ENCODE measurements at places on chromosomes 12 and 14. TPM values are rescaled to one million over a fixed set of nuclear protein-coding genes. Genes with fewer than 3 reads are reported as not detected.

BCL11B gene
- 42.0 TPM for total RNA-seq

ANKRD13A gene
- total RNA-seq, result 38.1 TPM

OASL gene
- 4.0 TPM for total RNA-seq

DNA sequence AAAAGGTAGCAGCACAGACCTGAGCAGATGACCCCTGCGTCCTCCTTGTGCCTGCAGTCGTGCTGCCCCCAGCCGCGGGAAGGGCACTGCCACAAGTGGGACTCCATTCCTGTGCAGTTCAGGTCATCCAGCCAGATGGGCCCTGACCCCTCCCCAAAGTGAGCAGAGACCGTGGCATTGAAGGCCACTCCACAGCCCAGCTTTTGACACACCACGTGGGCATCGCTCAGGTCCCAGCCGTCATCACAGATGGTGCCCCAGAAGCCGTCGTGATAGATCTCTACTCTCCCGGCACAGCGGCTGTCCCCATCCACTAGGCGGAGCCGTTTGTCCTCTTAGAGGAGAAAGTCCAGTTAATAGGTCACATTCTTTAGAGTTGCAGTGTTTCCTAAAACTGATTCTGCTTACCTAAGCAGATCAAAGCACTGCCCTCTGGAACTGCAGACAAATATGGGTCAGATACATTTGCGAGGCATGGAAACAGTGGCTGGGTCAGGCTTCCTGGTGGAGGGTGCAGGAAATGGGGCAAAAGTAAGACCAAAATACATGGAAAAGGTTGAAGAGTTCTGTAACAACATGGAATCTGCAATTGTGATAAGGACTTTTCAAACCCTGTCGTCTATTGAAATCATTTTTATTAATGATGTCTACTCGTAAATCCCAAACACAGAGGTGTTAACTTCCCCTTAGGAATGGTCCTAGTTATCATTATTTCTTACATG lies 69.4 kb downstream of the CD163L1 start:
- no peaks in the 10 kb centered on the region for H3K36me3 ChIP-seq
- no peaks in the 10 kb centered on the region for H3K4me1 ChIP-seq
- no peaks in the 10 kb centered on the region for H3K27me3 ChIP-seq
- no peak overlapping the region for H3K4me3 ChIP-seq
- no peak overlapping the region for H3K27ac ChIP-seq
- no peak for DNase-seq

DNA sequence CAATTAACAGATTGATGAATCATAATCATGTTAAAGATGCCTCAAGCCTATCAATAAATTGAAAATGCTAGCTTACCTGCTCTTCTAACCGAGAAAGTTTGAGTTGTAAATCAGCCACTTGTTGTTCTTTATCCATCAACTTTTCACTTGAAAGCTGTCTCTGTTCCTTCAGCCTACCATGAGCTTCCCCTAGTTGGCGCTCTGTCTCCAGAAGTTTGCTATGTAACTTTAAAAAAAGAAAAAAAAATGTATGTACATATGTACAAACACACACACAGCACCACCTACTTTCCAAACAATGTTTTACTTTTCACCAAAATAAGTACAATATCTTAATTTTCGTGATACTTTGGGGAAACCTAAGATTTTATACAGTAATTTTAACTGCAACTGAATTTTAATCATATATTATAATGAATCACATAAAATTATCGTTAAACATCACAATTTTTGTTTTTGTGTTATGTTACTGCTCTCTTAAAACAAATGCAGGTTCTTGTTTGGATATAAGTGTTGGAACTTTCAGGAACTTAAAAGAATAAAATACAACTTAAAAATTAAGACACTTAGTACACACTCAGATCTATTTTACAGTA lies 101.2 kb downstream of the EEA1 start:
- peaks cover 10% of the 10 kb centered on the region for H3K36me3 ChIP-seq
- no peaks in the 10 kb centered on the region for H3K4me1 ChIP-seq
- DNase-seq, result no peak
- no peak overlapping the region for H3K4me3 ChIP-seq

GRCh38 chr14:54698966-54699530 lies 132.1 kb downstream of the SAMD4A start:
- no peak overlapping the region for H3K4me3 ChIP-seq
- H3K4me1 ChIP-seq, result no peaks in the 10 kb centered on the region
- H3K27me3 ChIP-seq, result no peaks in the 10 kb centered on the region

DNA sequence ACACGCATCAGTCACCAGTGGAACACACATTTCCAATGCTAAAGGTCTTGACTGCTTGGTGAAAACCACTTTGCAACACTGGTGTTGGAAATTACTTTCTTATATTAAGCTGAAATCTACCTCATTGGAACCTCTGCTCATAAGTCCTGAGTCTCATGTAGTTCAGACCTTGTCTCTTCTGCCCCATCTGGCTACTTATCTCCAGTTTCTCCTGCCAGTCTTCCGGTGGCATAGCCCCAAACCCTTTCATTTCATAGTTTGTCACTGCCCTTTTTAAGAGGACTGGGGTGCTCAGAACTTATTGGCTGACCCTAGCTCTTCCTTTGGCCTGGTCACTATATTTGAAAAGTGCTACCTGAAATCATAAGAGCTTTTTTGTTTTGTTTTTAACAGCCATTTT lies 43.7 kb downstream of the HELB start:
- H3K27ac ChIP-seq, result no peak overlapping the region
- H3K4me1 ChIP-seq, result peaks cover 6% of the 10 kb centered on the region

- no peaks in the 10 kb centered on the region for H3K27me3 ChIP-seq
- H3K4me1 ChIP-seq, result no peaks in the 10 kb centered on the region
- no peak overlapping the region for H3K4me3 ChIP-seq
- H3K36me3 ChIP-seq, result no peaks in the 10 kb centered on the region
Observed at GRCh38 chr14:66918527-66918926, 270.7 kb upstream of the GARIN2 start.

GRCh38 chr12:19480459-19480858 lies 41.2 kb downstream of the AEBP2 start:
- H3K27ac ChIP-seq, result no peak overlapping the region
- H3K36me3 ChIP-seq, result no peaks in the 10 kb centered on the region
- H3K4me3 ChIP-seq, result no peak overlapping the region
- peaks cover 29% of the 10 kb centered on the region for H3K4me1 ChIP-seq

GRCh38 chr12:94286583-94287244 lies 138.3 kb downstream of the PLXNC1 start:
- peaks cover 9% of the 10 kb centered on the region for H3K36me3 ChIP-seq
- no peaks in the 10 kb centered on the region for H3K27me3 ChIP-seq
- peaks cover 21% of the 10 kb centered on the region for H3K4me1 ChIP-seq
- H3K27ac ChIP-seq, result no peak overlapping the region
- no peak for DNase-seq
- H3K4me3 ChIP-seq, result no peak overlapping the region

DNA sequence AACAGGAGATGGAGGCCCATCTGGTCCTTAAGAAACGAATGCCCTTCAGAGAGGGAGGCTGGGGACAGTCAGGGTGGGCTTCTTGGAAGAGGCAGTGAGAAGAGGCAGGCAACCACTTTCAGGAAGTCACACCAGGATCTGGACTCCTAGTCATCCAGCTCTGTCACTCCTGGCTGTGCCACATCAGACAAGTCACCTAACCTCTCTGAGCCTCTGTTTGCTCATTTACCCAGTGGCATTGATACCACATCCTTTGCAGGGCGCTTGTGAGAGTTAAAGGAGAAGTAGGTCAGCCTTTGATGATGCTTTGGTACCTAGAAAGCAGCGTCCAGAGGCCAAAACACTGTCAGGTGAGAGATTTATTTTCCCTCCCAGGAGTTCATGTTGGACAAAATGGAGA lies 11.1 kb downstream of the CCDC197 start:
- no peak overlapping the region for H3K27ac ChIP-seq
- DNase-seq, result peak; percentile 9
- H3K4me3 ChIP-seq, result no peak overlapping the region

DNA sequence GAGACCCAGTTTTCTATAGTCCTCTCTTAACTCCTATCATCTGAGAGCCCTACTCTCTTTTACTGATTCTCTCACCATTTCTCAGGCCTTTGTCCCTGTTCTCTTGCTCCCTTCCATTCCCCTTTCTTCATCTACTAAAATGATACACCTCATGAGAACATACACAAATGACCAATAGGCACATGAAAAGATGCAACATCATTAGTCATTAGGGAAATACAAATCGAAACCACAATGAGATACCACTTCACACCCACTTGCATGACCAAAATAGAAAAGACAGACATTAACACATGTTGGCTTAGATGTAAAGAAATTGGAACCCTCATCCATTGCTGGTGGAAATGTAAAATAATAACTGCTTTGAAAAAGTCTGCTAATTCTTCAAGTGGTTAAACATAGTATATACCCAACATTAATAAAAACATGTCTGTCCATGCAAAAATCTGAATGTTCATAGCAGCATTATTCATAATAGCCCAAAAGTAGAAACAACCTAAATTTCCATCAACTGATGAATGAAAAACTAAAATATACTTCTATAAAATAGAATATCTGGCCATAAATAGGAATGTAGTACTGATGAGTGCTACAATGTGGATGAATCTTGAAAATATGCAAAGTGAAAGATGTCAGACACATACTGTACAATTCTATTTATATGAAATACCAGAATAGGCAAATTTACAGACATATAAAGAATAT lies 66.0 kb downstream of the DENND5B start:
- DNase-seq, result no peak
- no peaks in the 10 kb centered on the region for H3K4me1 ChIP-seq
- no peak overlapping the region for H3K4me3 ChIP-seq
- H3K27me3 ChIP-seq, result no peaks in the 10 kb centered on the region
- H3K27ac ChIP-seq, result no peak overlapping the region
- H3K36me3 ChIP-seq, result no peaks in the 10 kb centered on the region

DNA sequence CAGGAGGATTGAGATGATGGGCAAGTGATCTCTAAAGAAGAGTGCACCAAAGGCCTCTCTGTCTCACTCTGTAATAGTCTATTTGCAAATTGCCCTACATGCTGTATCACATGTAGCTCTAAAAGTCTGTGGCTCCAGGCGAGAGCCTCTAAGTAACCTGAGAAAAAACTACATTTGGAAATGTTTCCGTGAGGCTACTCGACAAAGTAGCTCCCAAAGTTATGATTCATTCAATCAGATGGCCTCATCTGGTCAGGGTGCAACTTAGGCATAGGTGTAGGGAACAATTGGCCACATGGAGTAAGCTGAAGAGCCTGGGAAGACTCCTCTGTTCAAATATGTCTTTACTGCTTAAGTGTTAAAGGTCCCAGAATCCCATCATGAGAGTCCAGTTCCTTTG lies 155.4 kb upstream of the PLEKHG7 start:
- no peak overlapping the region for H3K27ac ChIP-seq
- no peaks in the 10 kb centered on the region for H3K4me1 ChIP-seq
- H3K4me3 ChIP-seq, result no peak overlapping the region
- H3K27me3 ChIP-seq, result no peaks in the 10 kb centered on the region

GRCh38 chr12:98151105-98151590 lies 364.2 kb upstream of the TMPO start:
- H3K36me3 ChIP-seq, result no peaks in the 10 kb centered on the region
- H3K27ac ChIP-seq, result no peak overlapping the region
- no peaks in the 10 kb centered on the region for H3K27me3 ChIP-seq
- no peaks in the 10 kb centered on the region for H3K4me1 ChIP-seq

DNA sequence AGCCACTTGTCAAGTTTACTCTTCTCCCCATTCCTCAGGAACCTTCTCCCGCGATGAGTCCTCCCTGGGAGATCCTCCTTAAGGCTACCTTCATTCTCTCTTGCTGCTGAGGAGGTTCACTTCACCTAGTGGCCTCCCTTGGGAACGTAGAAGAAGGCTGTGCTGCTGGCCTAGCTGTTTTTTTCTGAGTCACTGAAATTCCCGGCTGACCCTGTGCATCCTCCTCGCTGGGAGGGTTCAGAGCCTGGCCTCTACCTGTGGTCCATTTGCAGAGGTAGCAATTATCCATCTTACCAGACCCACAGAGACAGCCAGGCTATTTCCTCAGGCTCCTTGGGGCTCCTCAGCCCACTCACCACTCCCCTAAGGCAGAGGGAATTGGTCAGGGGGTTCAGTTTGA lies 4.6 kb downstream of the KRT82 start:
- no peaks in the 10 kb centered on the region for H3K4me1 ChIP-seq
- H3K36me3 ChIP-seq, result no peaks in the 10 kb centered on the region
- no peak for DNase-seq
- H3K27me3 ChIP-seq, result no peaks in the 10 kb centered on the region
- H3K4me3 ChIP-seq, result no peak overlapping the region
- no peak overlapping the region for H3K27ac ChIP-seq

Data from CD8-positive, alpha-beta memory T cell (primary cell).